ENCODE measurements at places on chromosomes 11 and 22.

DNA sequence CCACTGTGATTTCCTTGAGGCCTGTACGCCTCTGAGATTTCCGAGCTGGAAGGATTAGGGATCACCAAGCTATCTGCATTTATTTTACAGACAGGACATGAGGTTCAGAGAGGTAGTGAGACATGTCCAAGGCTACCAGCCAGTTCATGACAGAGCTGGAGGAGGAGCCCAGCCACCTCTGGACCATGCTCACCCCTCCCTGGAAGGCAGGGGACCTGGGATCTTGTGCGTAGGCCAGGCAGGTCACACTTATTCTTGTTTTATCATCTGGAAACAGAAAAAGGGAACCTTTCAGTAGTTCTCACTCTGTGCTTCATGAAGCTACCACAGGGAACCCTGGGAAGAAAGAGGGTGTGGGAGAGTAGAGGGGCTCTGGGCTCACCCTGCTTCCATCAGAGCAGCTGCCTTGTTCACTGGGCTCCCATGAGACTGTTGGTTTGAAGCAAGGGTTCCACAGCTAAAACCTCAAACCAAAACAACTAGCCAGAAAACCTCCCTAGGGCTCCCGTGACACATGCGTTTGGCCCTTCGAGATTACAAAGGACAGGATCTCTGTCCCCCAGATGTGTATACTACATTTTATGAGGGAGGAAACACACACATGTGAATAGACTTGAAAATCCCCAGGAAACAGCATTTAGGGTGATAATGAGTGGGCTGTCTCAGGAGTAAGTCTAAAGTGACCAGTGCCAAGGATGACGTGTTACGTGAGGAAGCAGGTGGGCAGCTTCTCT is 106.4 kb downstream of the DSCAML1 start:
- DNase-seq, result peak; percentile 33

DNA sequence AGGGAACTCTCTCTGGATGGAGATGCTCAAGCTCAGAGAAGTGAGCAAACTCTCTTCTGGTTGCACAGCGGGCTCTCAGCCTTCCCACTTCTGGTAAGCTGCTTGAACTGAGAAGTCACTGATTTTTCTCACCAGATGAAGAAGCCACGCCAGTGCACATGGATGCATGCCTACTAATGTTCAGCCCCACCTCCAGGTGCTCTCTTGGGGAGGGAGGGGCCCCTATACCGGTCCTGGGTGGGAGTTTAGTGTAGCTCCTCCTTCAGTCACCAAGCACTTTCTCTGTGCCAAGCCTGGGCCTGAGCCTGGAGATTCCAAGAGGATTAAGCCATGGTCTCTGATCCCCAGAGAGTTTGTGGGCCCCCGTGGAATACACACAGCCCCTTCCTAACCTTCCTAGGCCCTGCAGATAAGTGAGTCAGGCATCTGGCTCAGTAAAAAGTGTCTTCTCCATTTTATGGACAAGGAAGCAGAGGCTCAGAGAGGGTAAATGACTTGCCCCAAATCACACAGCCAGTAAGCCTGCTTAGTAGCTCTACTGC is 142.2 kb downstream of the ST3GAL4 start:
- DNase-seq, result no peak

GRCh38 chr22:38284042-38284402 is 11.2 kb upstream of the TMEM184B start:
- DNase-seq, result no peak

- DNase-seq, result no peak
Observed at GRCh38 chr11:41051919-41052635, 407.4 kb downstream of the LRRC4C start.

GRCh38 chr11:108414958-108415357 is 52.4 kb downstream of the C11orf65 start:
- no peak for DNase-seq

DNA sequence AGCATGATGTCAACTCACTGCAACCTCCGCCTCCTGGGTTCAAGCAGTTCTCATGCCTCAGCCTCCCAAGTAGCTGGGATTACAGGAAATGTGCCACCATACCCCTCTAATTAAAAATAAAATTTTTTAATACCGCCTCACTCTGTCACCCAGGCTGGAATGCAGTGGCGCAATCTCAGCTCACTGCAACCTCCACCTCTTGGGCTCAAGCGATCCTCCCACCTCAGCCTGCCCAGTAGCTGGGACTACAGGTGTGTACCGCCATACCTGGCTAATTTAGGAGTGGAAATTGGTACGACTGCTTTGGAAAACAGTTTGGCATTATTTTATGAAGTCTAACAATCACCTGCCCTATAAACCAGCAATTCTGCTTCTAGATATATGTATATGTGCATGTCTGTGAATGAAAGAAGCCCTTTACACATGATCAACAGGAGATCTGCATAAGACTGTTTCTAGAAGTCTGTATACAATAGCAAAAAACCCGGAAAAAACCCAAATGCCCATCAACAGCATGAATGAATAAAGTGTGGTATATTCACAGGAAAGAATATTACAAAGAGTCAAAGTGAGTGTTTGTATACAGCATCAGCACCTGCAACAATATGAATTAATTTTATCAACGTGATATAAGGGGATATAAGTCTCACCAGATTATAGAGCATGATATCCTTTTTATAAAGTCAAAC is 16.0 kb downstream of the SLC35F2 start:
- no peak for DNase-seq

GRCh38 chr11:130218501-130219070 is 59.0 kb downstream of the ST14 start:
- DNase-seq, result no peak

- no peak for DNase-seq
Observed at GRCh38 chr11:132551016-132551415, 981.3 kb downstream of the OPCML start.

GRCh38 chr11:125086633-125087296 is 23.7 kb downstream of the SLC37A2 start:
- DNase-seq, result no peak

- DNase-seq, result no peak
Observed at GRCh38 chr11:76408171-76408965, 27.2 kb downstream of the GVQW3 start.

DNA sequence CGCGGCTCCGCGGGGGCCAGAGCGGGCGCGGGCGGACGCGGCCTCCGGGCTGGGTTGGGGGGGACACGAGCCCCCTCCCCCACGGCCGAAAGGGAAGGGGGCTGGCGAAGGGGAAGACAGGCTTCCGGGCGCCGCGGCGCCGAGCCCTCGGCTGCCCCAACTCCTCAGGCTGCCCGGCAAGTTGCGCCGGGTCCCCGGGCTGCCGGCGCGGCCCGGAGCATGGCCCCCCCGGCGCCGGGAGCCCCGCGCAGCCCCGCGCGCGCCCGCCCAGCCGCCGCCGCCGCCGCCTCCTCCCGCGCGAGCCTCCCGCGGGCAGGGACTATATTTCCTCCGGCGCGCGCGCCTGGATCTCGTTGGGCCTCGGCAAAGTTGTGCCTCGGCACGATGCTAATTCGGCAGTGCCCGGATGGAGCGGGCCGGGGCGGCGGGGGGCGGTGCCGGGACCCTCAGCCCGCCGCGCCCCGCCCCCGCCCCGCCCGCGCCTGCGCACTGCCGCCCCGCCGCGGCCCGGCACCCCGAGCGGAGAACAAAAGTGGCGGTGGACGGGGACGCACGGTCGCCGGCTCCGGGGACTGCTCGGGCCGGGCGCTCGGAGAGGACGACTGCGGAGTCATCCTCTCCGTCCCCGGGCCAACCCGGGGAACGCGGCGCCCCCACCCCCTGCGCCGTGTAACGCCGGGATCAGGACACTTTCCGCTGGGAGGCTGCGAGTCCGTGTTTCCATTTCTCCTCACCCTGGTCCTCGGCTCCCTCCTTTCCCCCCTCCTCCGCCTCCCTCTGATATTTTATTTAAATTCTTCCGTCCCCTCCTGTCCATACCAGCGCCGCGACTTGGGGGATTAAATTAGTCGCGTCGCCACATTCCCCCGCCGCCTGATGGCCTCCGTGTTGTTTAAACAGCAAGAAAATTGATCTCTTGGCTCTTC is at the start of gene PHF21B:
Gene PHF21B, minus strand, starts transcription at position 400 of the 926 bp plus-strand sequence. CDS start 456 bp downstream, outside the sequence.
- DNase-seq, result no peak

DNA sequence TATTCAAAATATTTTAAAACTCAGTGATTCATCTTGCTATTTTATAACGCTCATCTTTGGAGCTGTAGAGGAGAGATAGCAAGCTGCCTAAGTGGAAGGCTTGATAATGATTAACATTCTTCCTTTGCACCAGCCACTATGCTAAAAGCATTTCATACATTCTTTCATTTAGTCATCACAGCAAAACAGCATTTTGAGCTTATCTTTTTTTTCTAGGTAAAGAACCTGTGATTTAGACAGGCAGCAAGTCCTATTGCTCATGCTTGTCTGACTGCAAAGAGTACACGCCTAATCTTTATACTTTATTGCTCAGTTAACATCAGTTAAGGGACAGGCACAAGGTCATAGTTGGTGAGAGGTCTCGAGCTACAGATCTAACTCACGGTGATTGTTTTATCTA is 713.1 kb upstream of the ARHGAP42 start:
- DNase-seq, result no peak

GRCh38 chr22:20863366-20863765 is 4.6 kb downstream of the SNAP29 start:
- DNase-seq, result no peak

- peak; percentile 51 for DNase-seq
Observed at GRCh38 chr22:20013382-20013871, 3.2 kb downstream of the ARVCF start.

DNA sequence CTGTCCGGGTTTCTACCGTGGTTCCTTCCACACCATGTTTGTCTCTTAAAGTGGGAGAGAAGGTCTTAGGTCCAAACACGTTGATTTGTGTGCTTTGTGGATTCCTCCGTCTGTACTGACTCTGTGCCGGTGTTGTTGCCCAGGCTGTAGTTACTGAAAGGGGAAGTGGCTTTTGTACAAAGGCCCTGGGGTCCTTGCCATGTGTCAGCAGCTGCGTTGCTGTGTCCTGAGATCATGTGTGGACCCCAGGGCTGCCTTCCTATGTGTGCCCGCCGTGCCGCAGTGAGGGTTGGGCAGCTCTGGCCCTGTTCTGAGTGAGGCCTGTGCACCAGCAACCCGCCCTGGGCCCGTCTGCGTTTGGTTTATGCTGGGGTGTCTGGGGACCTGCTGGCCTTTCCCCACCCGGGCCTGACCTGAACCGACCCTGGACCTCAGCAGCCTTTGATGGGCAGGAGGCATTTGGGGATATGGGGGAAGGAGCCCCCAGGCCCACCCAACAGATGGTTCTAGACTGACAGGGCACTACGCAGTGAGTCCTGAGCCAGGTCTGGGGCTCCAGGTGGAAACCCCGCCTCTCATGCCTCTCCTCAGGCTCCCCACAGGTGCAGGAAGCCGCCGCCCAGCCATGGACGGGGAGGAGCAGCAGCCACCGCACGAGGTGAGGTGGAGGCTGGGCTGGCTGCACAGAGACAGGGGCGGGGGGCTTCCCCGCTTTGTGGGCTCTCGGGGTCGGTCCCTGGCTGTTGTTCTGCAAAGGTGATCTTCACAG is 6.9 kb downstream of the TRABD start:
- peak; percentile 90 for DNase-seq

DNA sequence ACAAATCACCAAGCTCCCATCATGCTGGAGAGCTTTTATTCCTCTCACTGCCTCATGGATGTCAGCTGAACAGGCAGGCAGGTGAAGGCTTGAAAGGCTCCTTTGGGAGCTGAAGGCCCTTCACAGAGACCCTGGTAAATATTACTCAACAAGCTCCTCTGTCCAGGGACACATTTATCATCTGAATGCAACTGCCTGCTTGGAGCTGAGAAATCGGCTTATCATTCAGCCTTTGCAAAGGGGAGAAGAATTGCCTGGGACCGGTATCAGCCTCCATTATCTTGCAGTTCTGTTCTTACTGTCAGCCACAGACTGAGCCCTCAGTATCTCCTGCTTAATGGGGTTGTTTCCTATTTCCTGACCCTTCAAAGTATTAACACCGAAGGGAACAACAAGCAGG is 113.8 kb upstream of the PITPNB start:
- no peak for DNase-seq

GRCh38 chr11:96134602-96135001 is 208.4 kb downstream of the MAML2 start:
- peak; percentile 36 for DNase-seq

Measured in NAMALWA (cell line).